ENCODE measurements at places on chromosomes 3 and 15.

DNA sequence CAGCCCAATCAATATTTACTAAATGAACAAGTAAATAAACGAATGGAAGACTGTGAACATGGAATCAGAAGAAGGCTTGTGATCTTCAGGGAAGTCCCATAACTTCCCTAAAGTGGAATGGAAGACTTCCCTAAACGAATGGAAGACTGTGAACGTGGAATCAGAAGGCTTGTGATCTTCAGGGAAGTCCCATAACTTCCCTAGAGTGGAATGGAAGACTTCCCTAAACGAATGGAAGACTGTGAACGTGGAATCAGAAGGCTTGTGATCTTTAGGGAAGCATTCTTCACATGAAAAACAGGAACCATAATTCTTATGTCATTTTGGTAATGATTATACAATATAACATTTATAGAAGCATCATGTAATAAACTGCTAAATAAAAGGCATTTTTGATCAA, 38.8 kb downstream of the EOGT start:
- DNase-seq = no peak

DNA sequence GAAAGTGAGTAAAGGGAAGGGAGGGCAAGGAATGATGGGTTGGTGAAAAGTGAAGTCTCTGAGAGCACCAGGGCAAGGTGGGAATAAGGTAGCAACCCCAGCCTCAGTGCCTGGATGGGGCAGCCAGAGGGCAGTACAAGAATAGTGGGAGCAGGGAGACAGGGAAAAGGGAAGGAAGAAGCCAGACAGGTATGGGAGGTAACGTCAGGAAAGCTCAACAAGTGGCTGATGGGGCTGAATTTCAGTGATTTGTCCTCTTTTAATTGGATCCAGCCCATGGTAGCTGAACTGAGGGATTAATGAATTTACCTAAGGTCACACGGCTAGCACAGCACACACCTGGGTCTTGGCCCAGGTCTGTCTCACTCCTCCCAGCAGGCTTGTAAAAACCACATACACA, 12.6 kb downstream of the RORA start:
- DNase-seq = no peak

- DNase-seq = no peak
These were observed 15.0 kb downstream of the GTF2A2 start for GRCh38 chr15:59642351-59642750.

DNA sequence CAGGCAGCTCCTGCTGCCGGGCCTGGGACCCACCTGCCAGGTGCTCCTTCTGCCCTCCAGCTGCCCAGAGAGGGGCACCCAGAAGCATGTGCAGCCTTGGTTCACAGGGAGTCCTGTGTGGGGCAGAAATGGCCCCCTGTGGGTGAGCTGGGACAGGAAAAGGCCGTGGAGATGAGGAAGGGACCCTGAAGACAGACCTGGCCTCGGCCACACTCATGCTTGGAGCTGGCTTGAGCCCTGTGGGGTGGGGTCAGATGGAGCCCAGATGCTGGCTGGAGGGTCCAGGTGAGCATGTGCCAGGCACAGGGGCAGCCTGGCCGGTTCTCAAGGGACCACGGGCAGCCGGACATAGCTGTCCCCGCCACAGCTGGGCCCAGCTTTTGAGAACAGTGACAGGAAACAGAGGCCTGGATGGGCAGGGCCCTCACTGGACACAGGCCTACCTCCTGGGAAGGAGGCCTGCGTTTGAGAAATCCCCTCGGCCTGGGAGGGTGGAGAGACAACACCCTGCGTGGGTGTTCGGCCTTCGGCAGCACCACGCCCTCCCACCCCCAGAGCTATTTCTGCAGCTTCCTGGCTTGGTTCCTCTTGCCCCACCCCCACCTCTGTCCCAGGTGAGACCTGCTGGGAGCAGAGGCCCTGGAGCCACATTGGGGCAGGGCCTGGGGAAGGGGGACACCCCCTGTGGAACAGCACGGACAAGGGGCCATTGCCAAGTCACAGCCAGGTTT, 132.6 kb upstream of the MEF2A start:
- no peak for DNase-seq

GRCh38 chr3:48929358-48930035, 10.9 kb downstream of the ARIH2 start:
- no peak for DNase-seq

GRCh38 chr3:125165189-125165947, 47.2 kb downstream of the SLC12A8 start:
- DNase-seq = no peak

DNA sequence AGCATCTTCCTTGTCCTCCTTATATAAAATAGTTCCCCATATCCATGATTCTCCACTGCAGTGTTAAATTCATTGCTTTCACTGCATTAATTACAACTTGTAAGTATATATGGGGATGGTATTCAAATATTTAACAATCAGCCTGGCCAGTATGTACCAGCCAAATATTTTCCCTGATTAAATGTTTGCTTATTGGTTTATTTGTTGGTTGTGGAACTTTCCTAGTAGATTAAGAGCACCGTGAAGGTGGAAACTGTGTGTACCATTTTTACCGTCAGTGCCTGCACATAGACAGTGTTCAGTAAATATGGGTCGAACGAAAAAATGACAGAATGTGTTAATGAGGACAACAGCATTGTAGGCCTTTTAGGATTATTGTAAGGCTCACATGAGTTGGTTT, 7.0 kb downstream of the LAMP3 start:
- no peak for DNase-seq

GRCh38 chr3:161220850-161221753, at the start of gene NMD3:
NMD3 (plus strand) TSS chr3:161221311; CDS start chr3:161222014, 703 bp downstream.
- DNase-seq = peak; percentile 87

DNA sequence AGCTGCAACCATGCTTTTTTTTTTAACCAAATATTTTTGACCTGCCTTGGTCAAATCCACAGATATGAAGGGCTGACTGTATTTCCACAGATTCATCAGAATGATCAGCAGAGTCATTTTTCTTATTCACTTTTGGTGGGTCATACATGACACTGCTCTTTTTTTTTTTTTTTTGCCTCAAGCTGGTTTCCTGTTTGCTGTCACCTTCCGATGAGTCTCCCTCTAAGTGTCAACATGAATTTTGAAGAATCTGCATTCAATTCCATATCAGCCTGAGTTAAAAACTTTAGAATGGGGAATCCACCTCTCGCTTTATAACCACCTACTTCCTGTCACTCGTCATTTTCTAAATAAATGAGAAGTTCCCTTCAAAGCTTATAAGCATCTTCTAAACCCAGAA, 2.2 kb upstream of the SLC12A8 start:
- DNase-seq = no peak

GRCh38 chr3:137468446-137468845, 295.7 kb upstream of the SOX14 start:
- no peak for DNase-seq

DNA sequence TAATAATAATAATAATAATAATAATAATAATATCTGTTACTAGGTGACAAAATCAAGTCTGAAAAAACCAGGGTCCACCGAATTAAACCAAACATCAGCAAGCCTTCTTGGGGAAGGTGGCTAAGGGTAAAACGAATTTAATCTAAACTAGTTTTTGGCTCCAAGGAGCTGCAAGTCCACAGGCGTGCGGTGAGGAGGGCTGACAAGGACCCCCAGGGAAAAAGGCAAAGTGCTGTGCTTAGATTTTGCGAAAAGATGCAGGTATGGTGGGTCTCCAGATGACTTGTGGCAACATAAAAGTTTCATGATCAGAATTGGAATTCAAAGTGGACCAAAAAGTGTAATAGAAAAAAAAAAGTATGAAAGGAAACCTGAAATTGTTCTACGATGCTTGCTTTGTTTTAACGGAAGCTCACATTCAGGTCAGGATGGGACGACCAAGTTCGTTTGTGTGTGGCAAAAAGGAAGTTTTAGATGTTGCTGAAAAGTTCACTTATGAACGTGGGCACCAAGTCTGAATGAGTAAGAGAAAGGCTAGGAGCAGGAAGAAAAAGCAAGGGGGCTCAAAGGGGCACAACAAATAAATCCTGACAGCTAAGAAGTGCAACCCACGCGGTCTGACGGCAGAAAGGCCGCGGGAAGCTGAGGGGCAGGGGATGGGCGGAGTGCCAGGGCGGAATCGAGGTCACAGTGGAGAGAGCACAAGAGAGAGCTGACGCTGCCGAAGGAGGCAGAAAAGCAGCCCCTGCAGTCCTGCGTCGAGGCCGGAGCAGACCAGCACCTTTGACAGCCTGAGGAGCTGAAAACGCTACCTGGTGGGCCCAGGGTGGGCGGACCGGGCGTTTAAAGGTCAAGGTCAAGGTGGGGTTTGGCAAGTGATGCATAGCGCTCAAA, 1.1 kb downstream of the WDR82 start:
- no peak for DNase-seq

DNA sequence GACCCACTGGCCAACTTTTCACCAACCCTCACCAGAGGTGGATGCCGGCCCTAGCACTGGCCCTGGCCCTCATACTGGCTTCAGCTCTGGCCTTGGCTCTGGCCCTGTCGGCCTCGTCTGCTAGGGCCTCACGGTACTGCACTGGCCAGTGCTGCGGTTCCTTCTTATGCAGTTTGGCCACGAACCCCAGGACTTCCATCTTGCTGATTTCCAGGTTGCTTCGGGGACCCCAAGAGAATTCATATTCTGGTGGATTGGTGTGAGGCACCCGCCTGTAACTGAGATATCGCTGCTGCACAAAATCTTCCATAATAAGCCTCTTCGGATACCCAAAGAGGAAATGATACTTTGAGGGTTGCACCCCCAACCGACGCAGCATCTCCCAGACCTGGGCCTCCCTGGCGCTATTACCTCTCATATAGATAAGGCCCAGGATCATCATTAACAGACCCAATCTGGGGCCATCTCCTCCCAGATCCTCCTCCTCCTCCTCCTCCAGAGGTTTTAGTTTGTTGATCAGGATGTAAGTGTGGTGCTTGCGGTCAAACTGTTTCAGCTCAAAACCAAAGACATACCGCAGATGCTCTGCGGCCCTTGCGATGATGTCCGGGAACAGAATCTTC, 883 bp downstream of the MAGEF1 start:
- DNase-seq = no peak

- no peak for DNase-seq
These were observed 47.0 kb upstream of the HERC1 start for GRCh38 chr15:63880744-63881143.
